ENCODE measurements at places on chromosomes 6 and 20.

GRCh38 chr6:36752886-36753506 lies 55.4 kb downstream of the RAB44 start:
- DNase-seq = no peak

GRCh38 chr20:62045529-62046285 lies 20.0 kb downstream of the TAF4 start:
- DNase-seq = no peak

DNA sequence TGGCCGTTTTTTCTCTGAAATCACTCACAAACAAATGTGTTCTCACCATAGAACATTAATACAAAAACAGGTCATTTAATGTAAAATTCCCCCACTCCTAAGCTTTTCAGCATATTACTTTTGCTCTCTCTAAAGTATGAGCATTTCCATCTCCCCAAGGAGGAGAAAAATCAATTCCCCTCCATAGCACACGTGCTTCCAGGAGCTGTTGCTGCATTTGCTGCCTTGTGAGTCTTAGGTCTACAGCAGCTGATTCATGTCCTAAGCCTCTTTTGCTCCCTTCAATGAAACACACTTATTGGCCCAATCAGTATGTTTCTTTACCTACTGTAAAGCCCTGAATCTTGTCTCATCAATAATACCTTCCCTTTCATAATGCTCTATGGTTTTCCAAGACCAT lies 6.4 kb upstream of the COL9A1 start:
- DNase-seq = no peak

- DNase-seq = no peak
These were observed 96.0 kb upstream of the PRDM1 start for GRCh38 chr6:105990151-105990550.

GRCh38 chr20:58930496-58930895 lies 50.6 kb upstream of the NELFCD start:
- DNase-seq = no peak

DNA sequence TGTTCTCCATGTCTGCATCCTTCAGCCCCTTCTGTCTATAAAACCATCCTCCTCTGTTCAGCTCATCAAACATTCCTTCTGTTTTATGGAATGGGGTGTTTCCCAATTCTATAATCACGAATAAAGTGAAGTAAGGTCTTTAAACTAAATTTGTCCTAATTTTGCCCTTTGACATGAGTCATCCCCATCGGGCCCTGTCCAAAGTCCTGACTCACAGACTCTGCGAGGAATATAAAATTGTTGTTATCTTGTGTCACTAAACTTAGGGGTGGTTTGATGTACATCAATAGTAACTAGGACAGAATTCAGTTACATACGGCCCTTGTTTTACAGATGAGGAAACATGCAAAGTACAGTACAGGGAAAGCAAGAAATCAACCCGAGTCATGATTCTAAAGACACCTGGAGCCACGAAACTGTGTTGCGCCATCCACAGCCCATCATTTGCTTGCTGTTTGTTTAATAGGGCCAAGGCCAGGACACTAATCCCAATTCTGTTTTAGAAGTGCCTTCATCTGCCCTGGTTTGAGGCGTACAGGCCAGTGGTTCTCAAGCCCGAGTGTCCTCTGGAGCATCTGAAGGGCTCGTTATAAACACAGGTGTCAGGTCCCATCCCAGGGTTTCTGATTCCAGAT lies 2.8 kb downstream of the ACSS1 start:
- DNase-seq = peak; percentile 54

GRCh38 chr20:17912916-17913315 lies 55.7 kb downstream of the SNX5 start:
- DNase-seq = no peak

GRCh38 chr20:49562311-49563014 lies 5.5 kb downstream of the PTGIS start:
- DNase-seq = no peak

DNA sequence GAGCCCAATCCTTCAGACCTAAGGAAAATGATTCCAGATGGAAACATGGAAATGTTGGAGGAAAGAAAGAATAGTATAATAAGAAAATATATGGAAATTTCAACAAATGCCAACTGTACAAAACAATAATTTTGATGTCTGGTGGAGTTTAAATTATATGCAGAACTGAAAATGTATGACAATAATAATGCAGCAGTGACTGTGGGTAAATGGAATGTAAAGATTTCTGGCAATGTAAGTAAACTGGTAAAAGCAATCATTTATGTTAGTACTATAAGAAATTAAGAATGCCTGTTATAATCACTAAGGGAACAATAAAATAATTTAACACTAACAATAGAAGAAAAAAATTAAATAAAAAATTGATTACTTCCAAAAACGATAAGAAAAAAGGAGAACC lies 89.0 kb downstream of the EDN1 start:
- DNase-seq = no peak

GRCh38 chr6:31821301-31822035 lies 6.1 kb upstream of the HSPA1B start:
- DNase-seq = peak; percentile 69

DNA sequence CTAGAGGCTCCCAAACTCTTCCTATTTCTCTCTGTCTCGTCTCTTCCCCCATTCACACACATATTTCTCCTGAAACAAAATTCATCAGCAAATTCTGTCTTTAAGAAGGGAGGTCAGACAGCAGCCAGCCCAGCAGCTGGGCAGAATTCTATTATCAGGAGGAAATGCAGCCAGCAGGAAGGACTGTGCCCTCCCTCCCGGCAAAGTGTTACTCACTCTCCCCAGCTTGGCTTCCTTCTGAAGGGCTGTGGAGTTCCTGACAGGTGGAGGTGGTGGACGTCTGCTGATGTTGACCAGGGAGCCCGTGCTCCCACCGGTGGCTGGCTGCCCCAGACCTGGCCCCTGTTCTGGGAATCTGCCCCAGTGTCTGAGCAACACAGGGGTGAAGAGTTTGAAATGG lies 37.3 kb downstream of the KCNB1 start:
- no peak for DNase-seq

GRCh38 chr20:25195962-25196785 lies 662 bp downstream of the ENTPD6 start:
- DNase-seq = no peak

DNA sequence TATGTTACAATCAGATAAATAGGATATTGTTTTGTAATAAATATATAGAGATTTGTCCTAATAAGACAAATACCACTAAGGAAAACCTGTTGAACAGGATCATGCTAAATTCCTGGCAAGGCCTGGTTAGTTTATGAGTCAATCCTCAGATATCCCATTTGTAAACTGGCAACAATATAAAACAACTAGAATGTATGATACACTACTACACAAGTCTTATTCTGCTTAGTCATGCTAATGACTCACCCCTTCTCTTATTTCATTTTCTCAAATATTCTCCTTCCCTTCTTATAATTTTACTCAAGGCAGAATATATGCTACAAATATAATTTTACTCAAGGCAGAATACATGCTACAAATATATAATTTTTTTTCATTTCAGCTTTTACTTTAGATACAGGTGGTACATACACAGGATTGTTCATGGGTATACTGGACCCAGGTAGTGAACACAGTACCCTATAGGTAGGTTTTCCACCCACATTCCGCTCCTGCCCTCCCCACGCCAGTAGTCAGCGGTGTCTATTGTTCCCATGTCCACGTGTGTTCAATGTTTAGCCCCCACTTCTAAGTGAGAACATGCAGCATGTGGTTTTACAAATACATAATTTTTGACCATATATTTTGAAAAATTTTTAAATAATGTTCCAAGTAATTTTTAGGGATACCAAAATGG lies 6.3 kb downstream of the OSER1 start:
- DNase-seq = peak; percentile 53

GRCh38 chr6:126632271-126632670 lies 292.4 kb downstream of the CENPW start:
- no peak for DNase-seq

DNA sequence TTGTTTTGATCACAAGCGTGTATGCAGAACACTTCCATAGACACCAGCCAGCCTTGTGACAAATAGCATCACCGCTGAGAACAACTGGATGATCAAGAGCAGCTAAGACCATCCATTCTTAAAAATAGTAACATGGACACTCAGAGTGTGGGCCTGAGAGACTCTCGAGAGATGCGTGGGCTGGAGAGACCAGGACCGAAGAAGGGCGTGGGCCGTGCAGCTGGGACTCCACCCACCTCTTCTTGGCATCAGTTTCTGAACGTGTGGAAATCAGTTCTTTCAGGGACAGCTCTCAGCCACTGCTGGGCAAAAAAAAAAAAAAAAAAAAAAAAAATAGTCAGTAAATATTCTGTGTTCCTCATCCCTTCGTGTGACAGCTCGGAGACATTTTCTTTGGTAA lies 314.5 kb upstream of the CDH4 start:
- DNase-seq = no peak

DNA sequence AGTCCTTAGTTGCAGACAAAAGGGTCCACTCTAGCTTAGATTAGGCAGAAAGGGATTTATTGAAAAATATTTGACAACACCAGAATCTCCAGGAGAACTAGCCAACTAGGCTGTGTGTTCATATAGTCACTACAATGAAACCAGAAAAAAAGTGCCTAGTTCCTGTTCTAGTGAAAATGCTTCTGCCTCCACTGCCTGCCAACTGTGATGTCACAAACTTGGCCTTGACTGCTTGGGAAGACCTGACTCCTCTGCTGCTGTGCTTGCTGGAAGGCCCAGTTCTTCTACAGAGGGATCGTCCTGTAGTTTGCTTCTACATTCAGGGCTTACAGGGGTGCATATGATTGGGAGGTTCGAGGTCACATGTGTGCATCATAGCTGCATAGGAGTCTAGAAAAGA lies 40.3 kb upstream of the XRN2 start:
- DNase-seq = no peak

DNA sequence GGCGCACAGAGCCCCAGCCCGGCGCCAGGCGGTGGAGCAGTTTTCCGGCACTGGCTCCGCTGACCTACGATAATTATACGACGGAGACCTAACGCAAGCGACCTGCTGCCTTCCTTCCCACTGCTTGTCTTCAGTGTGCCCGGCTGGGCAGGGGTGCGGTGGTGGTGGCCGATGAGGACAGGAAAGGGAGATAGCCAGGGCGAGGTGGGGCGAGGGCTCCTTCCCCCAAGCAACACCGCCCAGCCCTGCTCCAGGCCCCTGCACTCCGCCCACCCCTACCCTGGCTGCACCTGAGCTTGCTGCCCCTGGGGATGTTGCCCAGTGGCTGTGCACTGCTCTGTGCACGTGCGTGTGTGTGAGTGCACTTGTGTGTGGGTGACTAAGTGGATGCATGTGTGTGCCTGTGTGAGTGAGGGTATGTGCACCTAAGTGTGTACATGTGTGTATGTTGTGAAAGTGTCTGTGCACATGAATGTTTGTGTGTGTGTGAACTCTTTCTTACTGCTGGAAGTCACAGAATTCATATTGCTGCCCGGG lies 42.6 kb upstream of the IRF4 start:
- DNase-seq = no peak

- peak; percentile 47 for DNase-seq
These were observed 6.7 kb downstream of the PRDM13 start for GRCh38 chr6:99613409-99613704.

DNA sequence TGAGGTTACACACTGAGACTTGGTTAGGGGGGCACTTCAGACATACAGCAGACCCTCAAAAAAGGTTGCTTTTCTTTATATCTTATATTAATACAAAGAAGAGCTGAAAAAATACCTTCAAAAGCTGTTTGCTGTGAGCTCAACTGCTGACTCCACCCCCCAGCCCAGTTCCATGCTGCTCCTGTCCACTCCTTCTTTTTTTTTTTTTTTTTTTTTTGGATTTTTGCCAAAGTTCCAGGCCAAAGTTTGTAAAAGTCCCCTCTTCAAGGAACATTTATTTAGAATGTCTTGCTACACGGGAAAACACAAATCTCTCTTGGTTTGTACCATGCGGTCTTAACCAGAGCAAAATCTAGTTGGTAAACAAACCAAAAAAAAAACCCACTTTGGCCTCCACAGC lies 85.3 kb upstream of the AKAP12 start:
- DNase-seq = no peak

- no peak for DNase-seq
These were observed 227.9 kb upstream of the MARCKS start for GRCh38 chr6:113629256-113629655.

DNA sequence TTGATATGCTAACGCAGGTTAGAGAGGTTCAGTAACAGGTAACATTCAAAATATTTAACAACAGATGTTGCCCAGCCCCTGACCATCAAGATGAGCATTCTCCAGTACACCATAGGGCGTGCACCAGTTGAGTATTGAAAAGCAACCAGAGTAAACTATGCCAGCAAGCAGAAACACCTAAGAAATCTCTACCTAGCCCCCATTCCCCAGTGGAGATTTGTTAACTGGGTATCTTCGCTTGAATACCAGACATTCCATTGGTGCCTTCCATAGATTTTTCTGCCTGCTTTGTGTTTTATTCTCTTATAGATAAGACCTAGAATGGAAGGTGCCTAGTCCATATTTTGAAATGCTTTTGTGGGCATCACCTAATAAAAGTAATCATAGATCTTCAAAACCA lies 623.9 kb downstream of the KIF16B start:
- DNase-seq = no peak

GRCh38 chr6:134826889-134827737 lies 122.8 kb downstream of the ALDH8A1 start:
- DNase-seq = no peak

DNA sequence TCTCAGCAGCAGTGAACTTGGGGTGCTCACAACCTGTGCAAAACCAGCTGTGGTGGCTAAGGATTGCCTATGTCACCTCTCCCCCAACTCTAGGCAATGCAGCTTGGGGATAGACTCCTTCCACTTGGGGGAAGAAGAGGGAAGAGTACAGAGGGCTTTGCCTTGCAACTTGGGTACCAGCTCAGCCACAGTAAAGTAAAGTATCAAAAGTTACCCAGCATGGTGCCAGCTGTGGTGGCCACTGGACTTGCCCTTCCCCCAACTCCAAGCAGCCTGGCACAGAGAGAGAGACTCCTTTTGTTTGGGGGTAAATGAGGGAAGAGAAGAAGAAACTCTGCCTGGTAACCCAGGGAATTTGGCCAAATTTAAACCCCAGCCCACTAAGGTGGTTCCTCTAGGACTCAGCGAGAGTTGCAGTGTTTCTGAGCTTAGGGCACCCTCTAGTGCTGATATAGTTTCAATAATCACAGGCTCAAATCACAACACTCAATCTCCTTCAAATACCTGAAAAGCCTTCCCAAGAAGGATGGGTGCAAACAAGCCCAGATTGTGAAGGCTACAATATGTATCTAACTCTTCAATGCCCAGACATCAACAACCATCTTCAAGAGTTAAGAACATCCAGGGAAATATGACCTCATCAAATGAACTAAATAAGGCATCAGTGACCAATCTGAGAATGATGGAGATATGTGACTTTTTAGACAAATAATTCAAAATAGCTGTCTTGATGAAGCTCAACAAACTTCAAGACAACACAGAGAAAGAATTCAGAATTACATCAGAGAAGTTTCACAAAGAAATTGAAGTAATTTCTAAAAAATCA lies 7.6 kb upstream of the DEFB129 start:
- peak; percentile 24 for DNase-seq

GRCh38 chr6:45558858-45559257 lies 181.1 kb upstream of the SUPT3H start:
- DNase-seq = no peak
